ENCODE measurements at places on chromosomes 7 and 10.

DNA sequence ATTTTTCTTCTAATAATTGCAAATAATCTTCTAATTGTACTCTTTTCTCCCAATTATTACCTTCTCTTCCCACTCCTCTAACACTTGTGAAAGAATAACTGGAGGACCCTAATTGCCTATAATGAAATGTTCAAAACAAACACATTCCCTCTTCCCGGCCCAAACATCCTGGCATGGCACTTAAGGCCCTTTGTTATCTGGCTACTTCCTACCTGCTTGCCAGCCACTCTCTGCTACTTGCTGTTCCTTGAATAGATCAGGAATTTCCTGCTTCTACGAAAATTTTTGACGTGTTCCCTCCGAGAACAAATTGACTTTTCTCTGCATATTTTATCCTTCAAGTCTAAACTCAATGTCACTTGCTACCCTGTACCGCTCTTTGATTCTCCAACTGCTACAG, 56.1 kb upstream of the NOBOX start:
- DNase-seq, result no peak

GRCh38 chr10:13987446-13987845, 343.3 kb downstream of the FRMD4A start:
- DNase-seq, result no peak

DNA sequence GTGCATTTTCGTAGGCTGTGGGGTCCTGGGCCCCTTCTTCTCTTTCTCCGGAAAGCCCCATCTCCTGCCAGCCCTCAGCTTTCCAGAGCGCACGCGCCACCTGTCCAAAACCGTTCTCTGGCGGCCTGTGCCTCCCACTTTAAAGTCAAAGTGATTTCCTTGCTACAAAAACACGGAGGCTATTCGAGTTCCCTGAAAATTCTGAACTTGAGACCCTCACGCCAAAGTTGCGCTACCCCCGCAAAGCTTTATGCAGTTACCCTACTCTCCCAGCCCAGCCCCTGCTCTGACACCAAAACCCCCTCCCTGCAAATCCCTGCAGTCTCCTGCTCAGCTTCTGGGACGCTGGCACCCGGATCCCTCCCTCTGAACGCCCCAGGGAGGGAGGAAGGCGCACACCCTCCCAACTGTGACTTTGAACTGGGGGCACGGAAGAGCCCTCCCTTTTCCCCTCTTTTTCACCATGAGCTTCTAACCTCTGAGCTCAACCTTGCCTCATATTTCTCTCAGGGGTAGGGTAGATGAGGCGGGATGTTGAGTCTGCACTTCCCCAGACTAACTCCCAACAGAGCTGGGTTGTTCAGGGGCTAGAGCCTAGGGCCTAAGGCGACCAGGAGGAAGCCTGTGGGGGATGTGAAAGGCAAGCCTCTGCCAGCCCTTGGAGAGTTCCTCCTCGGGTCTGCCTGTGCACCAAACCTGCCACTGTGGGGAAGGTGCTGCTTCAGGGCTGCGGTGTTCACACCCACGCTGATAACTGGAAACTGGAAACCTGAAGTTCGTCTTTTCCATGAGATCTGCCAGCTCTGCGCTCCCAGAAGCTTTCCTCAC, 2.7 kb upstream of the PAX4 start:
- no peak for DNase-seq

DNA sequence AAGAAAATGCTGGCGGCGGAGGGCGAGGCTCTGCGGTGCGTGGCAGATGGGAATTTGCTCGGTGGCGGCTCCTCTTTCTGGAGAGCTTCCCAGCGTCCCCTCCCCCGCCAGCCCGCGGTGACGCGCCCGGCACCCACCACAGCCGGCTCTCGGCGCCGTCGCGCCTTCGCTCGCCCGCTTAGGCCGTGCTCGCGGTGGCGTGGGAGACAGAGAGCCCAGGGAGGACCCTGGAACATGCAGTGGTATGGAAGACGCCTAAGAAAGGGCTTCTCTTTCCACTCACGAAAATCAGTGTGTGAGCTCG, 576 bp upstream of the CSGALNACT2 start:
- no peak for DNase-seq

- no peak for DNase-seq
Observed at GRCh38 chr7:29109899-29110298, 36.4 kb downstream of the CPVL start.

GRCh38 chr7:138992052-138992531, 10.9 kb upstream of the KIAA1549 start:
- no peak for DNase-seq

DNA sequence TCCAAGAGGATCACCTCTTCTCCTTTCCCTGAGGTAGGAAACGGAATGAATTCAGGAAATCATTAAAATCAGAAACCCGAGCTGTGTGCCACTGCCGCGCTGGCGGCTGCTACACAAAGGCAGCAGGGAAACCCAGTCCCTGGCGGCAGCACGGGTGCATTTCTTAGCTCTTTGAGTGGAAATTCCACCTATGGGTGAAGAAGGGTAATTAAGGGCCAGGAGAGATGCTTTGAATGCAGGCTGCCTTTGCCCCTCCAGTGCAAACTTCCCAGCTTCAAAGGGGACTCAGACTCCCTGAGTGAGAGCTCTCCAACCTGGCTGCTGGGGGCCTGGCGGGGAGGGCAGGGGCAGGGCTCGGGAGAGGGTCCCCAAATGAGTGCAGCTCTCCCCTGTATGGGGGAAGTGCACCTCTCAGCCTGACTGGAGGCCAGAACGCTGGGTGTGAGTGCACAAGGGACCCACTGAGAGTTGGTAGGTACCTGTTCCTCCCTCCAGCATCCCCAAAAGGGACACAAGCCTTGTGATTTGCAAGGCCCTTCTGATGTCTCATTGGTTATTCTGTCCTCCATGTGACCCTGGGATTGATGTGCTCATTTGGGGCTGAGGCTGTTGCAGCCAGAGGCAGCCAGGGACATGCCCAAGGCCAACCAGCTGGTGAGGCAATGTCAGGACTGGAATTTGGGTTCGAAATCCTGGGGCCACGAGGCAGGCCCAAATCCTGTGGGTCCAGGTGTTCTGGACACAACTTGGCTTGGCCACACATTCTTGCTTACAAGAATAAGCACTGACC, 16.3 kb upstream of the ZMIZ1 start:
- DNase-seq, result peak; percentile 66

DNA sequence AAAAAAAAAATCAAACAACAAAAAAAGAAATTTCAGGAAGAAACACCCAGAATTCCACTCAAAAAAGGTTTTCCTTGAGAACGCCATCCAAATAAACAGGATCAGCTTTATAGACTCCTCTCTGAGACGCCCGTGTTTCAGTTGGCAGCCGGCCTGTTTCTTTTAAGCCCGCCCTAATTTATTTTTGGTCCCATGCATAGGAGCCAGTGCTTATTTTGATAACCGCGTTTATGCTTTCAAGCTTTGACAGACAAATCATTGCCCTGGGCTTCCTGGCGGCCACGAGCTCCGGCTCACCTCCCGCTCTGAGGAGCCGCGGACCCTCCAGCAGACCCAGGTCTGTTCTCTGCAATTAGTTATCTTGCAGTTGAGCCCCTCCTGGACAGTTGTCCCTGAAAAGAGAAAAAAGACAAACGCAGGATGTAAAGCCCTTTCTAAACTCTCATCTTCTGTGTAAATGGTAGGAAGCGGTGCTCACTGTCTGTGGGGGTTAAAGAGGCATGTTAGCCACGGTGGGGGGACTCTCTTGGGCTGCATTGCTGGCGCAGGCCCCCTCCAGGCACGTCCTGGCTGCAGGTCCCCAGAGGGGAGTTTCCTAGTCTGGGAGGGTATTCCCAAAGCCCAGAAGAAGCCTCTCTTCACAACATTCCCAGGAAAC, 22.2 kb upstream of the UNCX start:
- DNase-seq, result no peak

GRCh38 chr10:121525251-121526134, 72.8 kb downstream of the FGFR2 start:
- peak; percentile 85 for DNase-seq

DNA sequence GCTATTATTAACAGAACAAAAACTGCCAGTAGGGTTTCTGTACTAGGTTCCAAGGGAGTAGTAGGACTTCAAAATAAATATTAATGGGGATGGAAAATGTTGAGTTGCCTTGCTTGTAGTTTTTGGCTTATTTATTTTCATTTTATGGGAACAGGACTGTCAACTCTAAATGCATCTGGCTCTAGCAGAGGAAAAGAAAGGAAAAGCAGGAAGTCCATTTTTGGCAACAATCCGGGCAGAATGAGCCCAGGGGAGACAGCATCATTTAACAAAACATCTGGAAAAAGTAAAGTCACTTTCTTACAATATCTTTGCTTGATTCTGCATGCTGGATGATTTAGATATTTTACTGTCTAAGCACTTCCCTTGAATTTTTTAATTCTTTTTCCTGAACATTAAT, 69.4 kb downstream of the NOC3L start:
- DNase-seq, result no peak

DNA sequence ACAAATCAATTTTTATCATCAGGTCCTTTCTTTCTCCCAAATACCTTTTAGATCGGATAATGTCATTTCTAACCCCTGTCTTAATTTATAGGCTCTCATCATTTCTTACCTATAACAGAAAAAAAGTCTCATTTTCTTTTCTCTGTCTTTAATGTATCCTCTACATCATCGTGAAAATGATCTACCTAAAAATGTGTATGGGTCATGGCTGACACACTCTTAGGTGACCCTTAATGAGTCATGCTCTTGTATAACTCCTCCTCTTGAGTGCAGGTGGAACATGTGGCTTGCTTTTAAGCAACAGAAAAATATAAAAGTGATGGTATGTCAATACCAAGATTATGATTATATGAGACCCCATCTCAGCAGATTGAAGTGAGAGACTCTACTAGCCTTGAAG, 139.4 kb downstream of the SEMA3C start:
- DNase-seq, result no peak

GRCh38 chr10:62589689-62590088, 214.8 kb upstream of the ADO start:
- no peak for DNase-seq

DNA sequence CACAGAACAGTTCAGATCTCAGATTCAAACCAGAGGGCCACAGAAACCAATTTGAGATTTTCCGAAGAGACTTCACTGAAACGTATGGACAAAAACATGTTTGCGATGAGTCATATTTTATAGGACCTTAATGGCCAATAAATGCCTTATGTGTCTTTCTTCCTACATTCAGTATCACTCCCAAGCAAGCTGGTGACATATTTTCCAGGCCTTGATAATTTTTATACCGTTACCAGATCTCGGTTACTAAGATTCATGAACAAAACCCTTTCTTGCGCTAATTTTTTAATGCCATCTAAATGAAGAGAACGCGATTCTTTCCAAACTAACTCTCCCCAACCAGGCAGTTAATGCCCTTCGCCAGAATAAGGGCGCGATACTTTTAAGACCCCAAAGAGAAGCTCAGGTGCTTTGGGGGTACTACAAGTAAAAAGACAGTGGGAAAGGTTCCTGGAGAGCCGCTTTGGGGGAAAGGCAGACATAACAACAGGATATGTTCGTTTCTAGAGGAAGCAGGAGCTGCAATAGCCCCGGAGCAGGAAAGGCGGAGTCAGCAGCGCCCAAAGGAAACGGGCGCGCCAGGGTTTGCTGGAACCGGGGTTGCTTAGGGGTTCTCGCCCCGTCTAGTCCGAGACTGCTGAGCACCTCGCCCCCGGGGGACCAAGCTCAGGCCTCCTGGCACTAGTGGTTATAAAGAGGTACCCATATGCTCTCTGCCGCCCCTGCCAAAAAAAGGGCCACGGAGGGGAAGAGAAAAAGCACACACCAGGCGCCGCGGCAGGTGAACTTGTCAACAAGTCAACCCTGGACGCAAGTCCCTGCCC, 884 bp downstream of the ICA1 start:
- peak; percentile 39 for DNase-seq

GRCh38 chr10:3000048-3000447, 67.3 kb upstream of the PFKP start:
- DNase-seq, result no peak

DNA sequence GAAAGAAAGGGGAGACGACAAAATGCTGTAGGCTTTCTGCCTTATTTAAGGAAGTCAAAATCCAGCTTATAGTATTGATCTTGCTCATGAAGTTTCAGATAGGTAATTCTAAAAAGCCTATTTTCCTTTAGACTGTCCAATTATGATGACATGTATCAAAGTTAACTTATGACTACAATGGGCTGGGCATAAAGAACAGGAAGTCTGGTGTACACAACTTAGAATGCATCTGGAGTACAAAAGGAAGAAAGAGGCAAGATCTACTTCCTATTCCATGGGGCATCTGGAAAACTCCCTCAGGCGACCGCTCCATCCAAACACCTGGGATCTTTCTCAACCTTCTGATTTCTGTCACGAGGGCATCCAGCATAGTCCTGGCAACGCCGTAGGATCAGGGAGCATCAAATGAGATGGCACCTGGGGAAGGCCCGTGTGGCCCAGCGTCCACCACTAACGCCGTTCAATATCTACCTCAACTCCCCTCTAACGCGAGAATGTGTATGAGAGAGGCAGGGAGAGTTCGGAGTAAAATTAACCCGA, 512 bp downstream of the FAM24B start:
- no peak for DNase-seq

DNA sequence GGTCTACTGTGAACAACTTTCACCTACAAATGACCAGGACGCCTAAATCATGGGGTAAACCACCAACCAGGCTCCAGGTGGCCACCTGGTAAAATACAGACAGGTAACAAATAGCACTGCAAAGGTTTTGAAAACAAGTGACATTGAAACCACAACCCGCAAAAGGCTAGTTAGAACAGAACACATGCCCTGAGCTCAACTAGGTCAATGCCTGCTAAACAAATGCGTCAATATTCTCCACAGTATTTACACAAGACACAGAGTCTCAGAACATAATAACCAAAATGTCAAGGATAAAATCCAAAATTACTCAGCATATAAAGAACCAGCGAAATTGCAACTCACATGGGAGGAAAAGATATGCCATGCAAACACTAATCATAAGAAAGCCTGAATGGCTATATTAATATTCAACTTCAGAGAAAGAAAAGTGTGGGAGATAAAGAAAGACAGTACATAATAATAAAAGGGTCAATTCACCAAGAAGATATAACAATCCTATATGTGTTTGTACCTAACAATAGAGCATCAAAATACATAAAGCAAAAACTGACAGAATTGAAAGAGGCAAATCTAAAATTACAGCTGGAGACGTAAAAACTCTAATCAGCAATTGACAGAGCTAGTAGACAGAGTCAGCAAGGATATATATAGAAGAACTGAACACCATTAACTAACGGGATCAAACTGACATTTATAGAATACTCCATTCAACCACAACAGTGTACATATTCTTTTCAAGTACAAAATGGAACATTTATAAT, 47.6 kb downstream of the SMURF1 start:
- no peak for DNase-seq

DNA sequence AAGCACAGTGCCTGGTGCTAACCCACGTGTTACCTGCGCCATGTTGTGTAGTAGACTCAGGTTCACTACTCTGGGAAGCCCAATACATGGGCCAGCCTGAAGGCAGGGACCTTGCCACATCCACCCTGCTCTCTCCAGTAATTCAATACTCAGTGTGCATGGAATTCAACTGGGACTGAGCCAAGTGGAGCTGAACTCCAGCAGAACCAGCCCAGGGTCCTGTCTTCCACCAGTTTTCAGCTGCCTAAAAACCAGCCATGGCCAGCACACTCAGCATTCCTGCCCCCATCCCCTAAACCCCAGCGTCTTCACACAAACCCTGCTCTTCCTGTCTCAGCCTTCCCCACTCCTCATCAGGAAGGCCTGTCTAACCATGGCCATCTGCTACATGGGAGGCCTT, 15.4 kb downstream of the FGF8 start:
- DNase-seq, result no peak

All from lower leg skin (tissue), 4 donors.